Karpas-422 (cell line): ENCODE measurements at places on chromosomes 2 and 18. TPM values are rescaled to one million over a fixed set of nuclear protein-coding genes. Genes with fewer than 3 reads are reported as not detected.

GRCh38 chr2:31903109-31903780 lies 107.6 kb downstream of the MEMO1 start:
- no peaks in the 10 kb centered on the region for H3K4me1 ChIP-seq
- no peak for DNase-seq
- H3K27me3 ChIP-seq: no peaks in the 10 kb centered on the region
- peaks cover 36% of the 10 kb centered on the region for H3K36me3 ChIP-seq
- no peak overlapping the region for H3K27ac ChIP-seq

- H3K27me3 ChIP-seq: no peaks in the 10 kb centered on the region
- DNase-seq: no peak
- H3K4me3 ChIP-seq: no peak overlapping the region
Observed at GRCh38 chr2:37637190-37637860, 34.1 kb downstream of the CDC42EP3 start.

The TNFAIP6 gene
- total RNA-seq: not detected in 2 replicates

DNA sequence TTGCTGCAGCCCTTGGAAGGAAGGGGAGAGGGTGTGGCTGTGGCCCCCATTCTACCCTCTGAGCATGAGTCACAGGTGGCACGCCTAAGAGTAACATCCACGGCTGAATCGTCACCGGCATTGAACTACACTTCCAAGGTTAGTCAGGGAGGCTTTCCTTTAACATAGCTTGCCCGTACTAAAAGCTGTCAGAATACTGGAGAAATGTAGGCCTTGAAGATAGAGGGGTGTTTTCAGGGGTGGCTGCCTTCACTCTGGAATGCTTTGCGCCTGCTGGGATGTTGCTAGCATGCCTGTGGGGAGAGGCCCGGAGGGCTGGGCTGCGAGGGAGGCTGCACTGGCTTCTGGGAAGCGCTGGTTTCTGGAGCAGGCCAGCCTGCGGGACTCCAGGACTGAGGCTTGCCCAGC lies 333.7 kb downstream of the AGAP1 start:
- no peaks in the 10 kb centered on the region for H3K4me1 ChIP-seq
- DNase-seq: no peak

The AQP12B gene
- total RNA-seq: not detected in 2 replicates

DNA sequence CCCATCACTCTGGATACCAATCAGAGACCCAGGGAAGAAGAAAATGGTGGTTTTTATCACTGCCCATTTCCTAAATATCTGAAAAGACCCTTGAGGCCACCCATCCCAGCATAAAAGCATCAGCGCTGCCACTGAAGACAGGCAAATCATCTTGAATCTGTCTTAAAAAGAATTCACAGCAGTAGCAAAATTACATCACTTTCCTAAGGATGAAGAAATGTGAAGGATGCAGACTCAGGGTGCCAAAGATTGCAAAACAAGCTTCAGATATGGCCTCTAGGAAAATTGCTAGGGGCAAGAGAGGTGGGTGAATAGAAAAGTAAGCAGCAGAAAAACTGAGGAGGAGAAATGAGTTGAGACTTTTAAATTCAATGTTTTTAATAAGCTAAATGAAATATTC lies 70.0 kb downstream of the SLC25A12 start:
- no peak overlapping the region for H3K4me3 ChIP-seq
- no peaks in the 10 kb centered on the region for H3K27me3 ChIP-seq
- H3K36me3 ChIP-seq: peaks cover 20% of the 10 kb centered on the region; the same call in 1 of the 2 replicates
- H3K4me1 ChIP-seq: no peaks in the 10 kb centered on the region
- H3K27ac ChIP-seq: no peak overlapping the region
- DNase-seq: no peak

DNA sequence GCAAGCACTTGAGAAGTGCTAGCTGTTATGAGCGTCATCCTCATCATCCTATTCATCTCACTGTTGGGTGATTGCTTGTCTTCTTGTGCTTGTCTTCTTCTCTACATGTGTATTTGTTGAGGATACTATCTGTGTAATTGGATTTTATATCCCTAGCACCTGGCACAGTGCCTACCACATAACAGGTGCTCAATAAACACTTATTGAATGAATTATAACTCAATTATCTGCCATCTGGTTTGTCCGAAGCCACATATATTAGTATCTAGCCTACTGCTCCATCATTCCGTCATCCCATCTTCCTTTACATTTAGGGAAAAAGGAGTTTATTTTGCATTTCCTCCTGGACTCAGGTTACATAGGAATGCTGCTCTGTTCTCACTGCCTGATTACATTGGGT lies 330.4 kb upstream of the ETAA1 start:
- H3K36me3 ChIP-seq: no peaks in the 10 kb centered on the region
- H3K27me3 ChIP-seq: no peaks in the 10 kb centered on the region
- H3K4me3 ChIP-seq: no peak overlapping the region
- no peak for DNase-seq

The GBX2 gene
- not detected in 2 replicates for total RNA-seq

The RAX gene
- total RNA-seq: not detected in 2 replicates

DNA sequence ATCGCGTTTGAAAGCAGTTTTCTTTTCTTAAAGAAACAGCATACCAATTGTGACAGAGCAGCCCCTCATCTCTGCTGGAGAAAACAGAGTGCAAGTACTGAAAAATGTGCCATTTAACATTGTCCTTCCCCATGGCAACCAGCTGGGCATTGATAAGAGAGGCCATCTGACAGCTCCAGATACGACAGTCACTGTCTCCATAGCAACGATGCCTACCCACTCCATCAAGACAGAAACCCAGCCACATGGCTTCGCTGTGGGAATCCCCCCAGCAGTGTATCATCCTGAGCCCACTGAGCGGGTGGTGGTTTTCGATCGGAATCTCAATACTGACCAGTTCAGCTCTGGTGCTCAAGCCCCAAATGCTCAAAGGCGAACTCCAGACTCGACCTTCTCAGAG lies 9.5 kb downstream of the GRHL1 start:
- no peaks in the 10 kb centered on the region for H3K27me3 ChIP-seq
- no peak for DNase-seq
- H3K4me1 ChIP-seq: peaks cover 5% of the 10 kb centered on the region
- H3K36me3 ChIP-seq: no peaks in the 10 kb centered on the region

The PCARE gene
- not detected in 2 replicates for total RNA-seq

DNA sequence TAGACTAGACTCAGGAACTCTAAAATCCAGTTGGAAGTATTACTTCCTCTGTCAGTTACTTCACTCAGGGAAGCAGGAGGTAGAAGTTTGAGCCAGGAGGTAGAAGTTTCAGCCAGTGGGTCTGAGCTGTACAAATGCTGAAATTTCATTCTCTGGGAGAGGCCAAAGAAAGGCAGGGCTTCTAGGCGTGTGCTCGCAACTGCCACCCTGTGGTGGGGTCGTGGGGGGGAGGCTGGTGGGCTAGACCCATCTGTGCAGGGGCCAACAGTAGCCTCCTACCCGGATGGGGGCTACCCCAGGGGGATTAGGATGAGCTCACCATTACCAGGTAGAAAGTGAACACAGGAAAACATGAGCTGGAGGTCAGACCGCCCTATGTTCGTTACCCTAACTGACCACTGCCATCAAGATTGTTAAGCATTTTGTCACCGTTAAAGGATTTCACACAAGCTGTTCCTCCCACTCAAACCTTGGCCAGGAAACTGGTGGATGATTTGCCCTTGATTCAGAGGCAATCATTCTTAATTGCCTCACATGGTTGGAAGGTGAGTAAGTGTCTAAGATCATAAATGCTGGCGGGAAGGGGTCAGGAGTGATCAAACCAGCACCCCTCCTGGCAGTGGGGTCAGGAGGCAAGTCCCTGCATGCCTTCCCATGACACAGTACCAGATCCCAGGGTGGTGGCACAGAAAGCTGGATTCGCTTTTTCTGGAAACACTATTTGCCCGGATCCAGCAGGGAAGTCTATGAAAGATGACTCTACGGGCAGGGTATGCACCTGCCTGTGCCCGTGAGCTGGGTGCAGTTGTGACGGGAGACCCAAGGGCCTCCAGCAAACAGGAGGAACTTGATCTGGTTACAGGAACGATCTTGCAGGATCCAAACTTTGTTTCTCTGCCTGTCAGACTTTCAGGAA lies 5.2 kb upstream of the FHL2 start:
- H3K27me3 ChIP-seq: no peaks in the 10 kb centered on the region
- no peaks in the 10 kb centered on the region for H3K4me1 ChIP-seq
- DNase-seq: no peak

GRCh38 chr2:204250692-204251091 lies 294.6 kb upstream of the PARD3B start:
- no peak for DNase-seq
- H3K4me1 ChIP-seq: no peaks in the 10 kb centered on the region
- no peaks in the 10 kb centered on the region for H3K36me3 ChIP-seq

The SPDYA gene
- 0.76 and 0.78 TPM in 2 replicates for total RNA-seq

GRCh38 chr2:224126003-224126402 lies 86.9 kb upstream of the SERPINE2 start:
- no peaks in the 10 kb centered on the region for H3K4me1 ChIP-seq
- H3K4me3 ChIP-seq: no peak overlapping the region
- DNase-seq: no peak
- no peak overlapping the region for H3K27ac ChIP-seq
- no peaks in the 10 kb centered on the region for H3K27me3 ChIP-seq

DNA sequence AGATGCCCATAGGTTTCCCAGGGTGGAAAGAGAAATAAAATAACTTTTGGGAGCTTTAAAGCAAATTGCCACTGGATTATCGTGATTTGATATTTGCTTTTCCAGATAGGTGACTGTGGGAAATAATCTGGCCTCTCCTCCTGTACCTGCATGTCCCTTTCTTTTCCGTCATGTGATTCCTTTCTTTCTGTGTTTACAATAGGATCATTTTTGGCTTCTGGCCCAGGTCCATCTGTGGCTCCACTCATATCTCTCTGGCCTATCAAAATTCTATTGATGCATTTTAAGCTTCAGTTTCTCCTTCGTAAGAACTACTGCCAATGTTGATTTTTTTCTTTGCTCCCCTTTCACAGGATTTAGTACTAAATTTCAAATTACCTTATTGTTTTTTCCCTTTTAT lies 153.6 kb downstream of the CCDC85A start:
- no peak for DNase-seq
- H3K36me3 ChIP-seq: no peaks in the 10 kb centered on the region
- H3K4me1 ChIP-seq: no peaks in the 10 kb centered on the region
- H3K4me3 ChIP-seq: no peak overlapping the region

The CTAGE1 gene
- not detected in 2 replicates for total RNA-seq
